ENCODE measurements at places on chromosomes 1 and 21. TPM values are rescaled to one million over a fixed set of nuclear protein-coding genes. Genes with fewer than 3 reads are reported as not detected.

SPRR1B gene
- total RNA-seq: not detected

RRAGC gene
- total RNA-seq: 16.7 TPM

C1QA gene
- not detected for total RNA-seq

PPM1J gene
- not detected for total RNA-seq

GRCh38 chr1:8443558-8444194, 125.8 kb downstream of the SLC45A1 start:
- peaks cover 26% of the 10 kb centered on the region for H3K4me1 ChIP-seq
- DNase-seq: no peak
- peaks cover 16% of the 10 kb centered on the region for H3K36me3 ChIP-seq
- no peak overlapping the region for H3K27ac ChIP-seq

DNA sequence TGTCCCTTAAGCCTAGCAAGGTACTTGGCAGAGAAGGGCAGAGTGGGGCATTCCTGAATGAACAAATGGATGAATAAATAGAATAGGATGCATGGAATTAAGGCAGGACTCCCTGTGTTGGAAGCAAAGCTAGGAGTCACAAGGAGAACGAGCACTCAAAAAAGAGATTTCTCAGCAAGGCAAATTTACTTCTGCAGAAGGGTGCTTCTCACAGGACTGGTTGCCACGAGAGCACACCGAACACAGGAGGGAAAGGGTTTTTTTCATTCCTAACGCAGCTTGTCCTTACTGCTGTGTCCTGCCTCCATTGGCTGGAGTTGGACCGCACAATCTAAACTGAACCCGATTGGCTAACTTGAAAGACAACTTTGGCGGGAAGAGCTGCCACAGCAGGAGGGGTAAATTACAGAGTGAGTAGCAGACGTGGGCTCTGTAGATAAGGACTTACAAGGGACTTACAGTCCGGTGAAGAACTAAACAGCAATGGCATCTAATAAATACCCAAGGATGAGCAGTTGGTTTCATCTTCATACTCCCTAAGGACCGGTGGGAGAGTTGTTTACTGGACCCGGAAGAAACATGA, 52.4 kb downstream of the KIF26B start:
- H3K27me3 ChIP-seq: no peaks in the 10 kb centered on the region
- H3K36me3 ChIP-seq: no peaks in the 10 kb centered on the region
- no peaks in the 10 kb centered on the region for H3K4me1 ChIP-seq
- no peak overlapping the region for H3K27ac ChIP-seq
- no peak overlapping the region for H3K4me3 ChIP-seq

- H3K4me1 ChIP-seq: no peaks in the 10 kb centered on the region
- H3K4me3 ChIP-seq: no peak overlapping the region
- no peaks in the 10 kb centered on the region for H3K27me3 ChIP-seq
Measured at GRCh38 chr1:55826381-55827080, 611.4 kb upstream of the USP24 start.

- H3K27me3 ChIP-seq: no peaks in the 10 kb centered on the region
- no peaks in the 10 kb centered on the region for H3K4me1 ChIP-seq
- peak; percentile 35 for DNase-seq
- no peak overlapping the region for H3K4me3 ChIP-seq
- H3K27ac ChIP-seq: no peak overlapping the region
Measured at GRCh38 chr1:53138991-53139884, 3.2 kb downstream of the SLC1A7 start.

DNA sequence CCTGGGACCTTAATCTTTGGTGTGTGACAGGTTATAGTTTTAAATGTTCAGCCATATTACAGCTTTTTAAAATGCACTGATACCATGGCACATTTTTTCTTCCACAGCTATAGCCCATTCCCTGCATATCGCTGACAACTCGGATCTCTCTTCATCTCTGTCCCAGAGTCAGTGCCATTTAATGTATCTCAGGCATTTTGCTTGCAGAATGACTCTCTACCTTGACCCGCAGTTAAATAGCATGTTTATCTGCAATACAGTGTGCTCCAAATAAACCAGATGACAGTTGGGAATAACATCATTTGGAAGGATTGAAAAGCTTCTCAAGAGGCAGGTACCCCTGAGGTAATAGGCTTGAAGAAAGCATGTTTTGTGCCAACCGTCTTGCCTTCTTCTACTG, 99.8 kb upstream of the USH2A start:
- H3K4me1 ChIP-seq: no peaks in the 10 kb centered on the region
- no peaks in the 10 kb centered on the region for H3K36me3 ChIP-seq
- H3K27ac ChIP-seq: no peak overlapping the region

DNA sequence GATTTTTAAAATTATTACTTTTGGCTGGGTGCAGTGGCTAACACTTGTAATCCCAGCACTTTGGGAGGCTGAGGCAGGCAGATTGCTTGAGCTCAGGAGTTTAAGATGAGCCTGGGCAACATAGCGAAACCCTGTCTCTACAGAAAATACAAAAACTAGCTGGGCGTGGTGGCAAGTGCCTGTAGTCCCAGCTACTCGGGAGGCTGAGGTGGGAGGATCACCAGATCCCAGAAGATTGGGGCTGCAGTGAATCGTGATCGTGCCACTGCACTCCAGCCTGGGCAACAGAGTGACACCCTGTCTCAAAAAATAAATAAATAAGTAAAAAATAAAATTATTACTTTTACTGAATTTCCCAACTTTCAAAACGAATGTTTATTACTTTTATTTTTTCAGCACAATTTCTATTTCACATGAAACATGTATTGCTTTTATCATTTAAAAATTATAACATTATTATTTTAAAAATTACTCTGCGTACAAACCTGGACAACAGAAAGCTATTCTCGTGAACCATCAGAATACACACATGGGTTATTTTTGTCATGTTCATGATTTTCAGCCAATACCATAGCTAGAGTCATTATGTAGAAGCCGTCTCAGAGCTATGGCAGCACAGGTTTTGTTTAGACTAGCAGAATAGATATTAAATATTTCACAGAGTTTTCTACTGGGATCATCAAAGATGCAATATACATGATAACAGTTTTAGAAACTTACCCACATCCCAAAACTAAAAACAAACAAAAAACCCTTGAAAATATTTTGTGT, 621 bp downstream of the AMPD1 start:
- H3K27ac ChIP-seq: no peak overlapping the region
- no peak for DNase-seq
- peaks cover 14% of the 10 kb centered on the region for H3K27me3 ChIP-seq
- no peaks in the 10 kb centered on the region for H3K36me3 ChIP-seq
- no peak overlapping the region for H3K4me3 ChIP-seq

DNA sequence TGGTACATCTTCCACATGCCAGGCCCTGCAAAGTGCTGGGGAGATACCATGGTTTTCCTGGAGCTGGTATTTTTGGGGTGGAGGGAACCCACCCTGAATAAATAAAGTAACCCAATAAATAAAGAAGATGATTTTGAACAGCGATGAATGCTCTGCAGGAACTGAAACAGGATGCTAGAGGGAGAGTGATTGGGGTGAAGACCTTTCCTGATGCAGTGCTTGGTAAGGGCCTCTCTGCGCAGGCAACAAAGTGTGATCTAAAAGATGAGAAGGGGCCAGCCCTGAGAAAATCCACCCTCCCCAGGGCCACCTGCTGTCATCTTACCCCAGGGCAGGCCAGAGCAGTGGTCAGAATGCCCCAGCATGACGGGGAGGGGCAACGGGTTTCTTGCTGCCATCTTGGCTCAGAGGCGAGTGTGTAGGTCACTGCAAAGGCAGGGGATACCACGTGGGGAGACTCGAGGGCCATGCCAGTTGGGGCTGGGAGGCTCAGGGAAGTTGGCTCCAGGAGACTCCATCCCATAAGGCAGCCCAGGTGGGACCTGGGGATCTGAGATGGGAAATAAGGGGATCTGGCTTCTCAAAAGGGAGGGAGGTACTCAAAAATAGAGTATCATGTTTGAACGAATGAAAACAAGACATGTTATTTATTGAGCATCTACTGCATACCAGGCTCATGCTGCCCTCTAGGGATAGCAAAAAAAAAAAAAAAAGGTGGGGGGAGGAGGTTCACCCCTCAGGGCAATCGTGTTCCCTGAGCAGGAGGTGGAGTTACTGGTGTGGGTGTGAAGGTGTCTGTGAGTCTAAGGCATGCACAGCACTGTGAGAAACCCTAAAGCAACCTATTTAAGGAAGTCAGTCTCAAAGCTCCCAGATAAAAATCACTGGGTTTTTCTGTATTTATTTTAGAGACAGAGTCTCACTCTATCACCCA, 2.8 kb downstream of the SRARP start:
- no peak overlapping the region for H3K4me3 ChIP-seq
- H3K36me3 ChIP-seq: no peaks in the 10 kb centered on the region
- H3K27ac ChIP-seq: no peak overlapping the region
- H3K27me3 ChIP-seq: peaks cover 8% of the 10 kb centered on the region
- no peak for DNase-seq
- H3K4me1 ChIP-seq: peaks cover 12% of the 10 kb centered on the region

DNA sequence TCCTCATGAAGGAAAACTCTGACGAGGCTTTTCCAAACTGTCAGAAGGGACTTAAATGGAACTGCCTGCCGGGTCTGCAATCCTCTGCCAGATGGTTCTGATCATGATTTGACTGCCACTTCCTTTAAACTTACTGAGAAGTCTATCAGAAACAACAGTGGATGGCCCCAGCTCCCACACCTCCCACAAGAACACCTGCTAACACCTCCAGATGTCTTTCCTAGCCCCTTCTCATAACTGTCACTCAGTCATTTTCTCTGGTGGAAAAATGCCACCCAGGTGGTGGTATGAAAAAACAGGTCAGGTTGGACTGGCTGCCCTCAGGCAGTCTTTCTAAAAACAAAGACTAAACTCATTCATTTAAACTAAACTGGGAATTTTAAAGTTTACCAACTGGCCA, 66.7 kb upstream of the ABCD3 start:
- peaks cover 20% of the 10 kb centered on the region for H3K27me3 ChIP-seq
- no peaks in the 10 kb centered on the region for H3K36me3 ChIP-seq
- no peak overlapping the region for H3K4me3 ChIP-seq

- H3K4me1 ChIP-seq: no peaks in the 10 kb centered on the region
- H3K36me3 ChIP-seq: no peaks in the 10 kb centered on the region
- H3K27ac ChIP-seq: no peak overlapping the region
- no peak overlapping the region for H3K4me3 ChIP-seq
- H3K27me3 ChIP-seq: no peaks in the 10 kb centered on the region
- DNase-seq: no peak
Measured at GRCh38 chr1:83024251-83024767, 974.6 kb downstream of the TTLL7 start.

- DNase-seq: no peak
- H3K4me3 ChIP-seq: no peak overlapping the region
- no peak overlapping the region for H3K27ac ChIP-seq
Measured at GRCh38 chr1:198880397-198880796, 241.6 kb downstream of the PTPRC start.

DNA sequence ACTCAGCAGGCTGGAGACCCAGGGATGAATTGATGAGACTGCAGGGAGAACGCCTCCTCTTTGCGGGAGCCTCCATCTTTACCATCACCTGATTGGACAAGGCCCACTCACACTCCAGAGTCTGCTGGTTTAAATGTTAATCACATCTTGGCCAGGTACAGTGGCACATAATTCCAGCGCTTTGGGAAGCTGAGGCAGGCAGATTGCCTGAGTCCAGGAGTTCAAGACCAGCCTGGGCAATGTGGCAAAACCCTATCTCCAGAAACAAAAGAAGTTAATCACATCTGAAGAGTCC, 121.8 kb upstream of the C1orf174 start:
- H3K4me1 ChIP-seq: no peaks in the 10 kb centered on the region
- H3K36me3 ChIP-seq: no peaks in the 10 kb centered on the region
- no peak overlapping the region for H3K27ac ChIP-seq
- H3K27me3 ChIP-seq: no peaks in the 10 kb centered on the region

DNA sequence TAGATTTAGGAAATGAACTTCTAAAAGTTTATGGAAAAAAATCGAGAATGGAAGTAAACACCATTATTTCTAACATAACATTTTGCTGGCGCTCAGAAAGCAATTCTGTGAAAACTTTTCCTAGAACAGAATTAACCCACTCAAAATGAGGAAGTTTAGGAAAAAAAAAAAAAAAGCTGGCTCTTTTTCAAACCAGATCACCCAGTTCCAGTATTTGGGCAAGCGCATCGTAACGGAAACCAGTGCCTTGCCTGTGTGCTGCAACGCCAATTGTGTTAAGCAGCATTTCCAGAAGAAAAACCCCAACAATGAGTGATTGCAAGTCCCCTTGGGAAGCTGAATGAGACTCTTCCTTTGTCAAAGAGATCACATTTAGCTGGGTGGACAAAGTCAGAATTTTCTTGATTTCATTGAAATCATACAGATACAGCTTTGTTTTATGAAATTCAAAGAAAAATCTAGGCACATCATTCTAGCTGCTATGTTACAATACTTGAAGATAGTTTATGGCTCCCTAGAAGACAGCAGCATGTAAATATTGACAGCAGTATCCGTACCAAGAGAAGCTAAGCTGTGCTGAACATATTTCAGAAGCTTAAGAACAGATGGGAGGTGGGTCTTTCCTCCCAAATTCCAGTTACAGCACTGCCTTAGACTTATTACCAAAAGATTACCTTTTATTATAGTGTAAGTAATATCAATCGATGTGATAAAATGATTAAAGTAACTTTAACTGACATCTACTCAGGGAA, 113.4 kb downstream of the ERG start:
- no peak for DNase-seq
- no peaks in the 10 kb centered on the region for H3K36me3 ChIP-seq
- H3K27me3 ChIP-seq: peaks cover 9% of the 10 kb centered on the region
- H3K4me3 ChIP-seq: no peak overlapping the region

DNA sequence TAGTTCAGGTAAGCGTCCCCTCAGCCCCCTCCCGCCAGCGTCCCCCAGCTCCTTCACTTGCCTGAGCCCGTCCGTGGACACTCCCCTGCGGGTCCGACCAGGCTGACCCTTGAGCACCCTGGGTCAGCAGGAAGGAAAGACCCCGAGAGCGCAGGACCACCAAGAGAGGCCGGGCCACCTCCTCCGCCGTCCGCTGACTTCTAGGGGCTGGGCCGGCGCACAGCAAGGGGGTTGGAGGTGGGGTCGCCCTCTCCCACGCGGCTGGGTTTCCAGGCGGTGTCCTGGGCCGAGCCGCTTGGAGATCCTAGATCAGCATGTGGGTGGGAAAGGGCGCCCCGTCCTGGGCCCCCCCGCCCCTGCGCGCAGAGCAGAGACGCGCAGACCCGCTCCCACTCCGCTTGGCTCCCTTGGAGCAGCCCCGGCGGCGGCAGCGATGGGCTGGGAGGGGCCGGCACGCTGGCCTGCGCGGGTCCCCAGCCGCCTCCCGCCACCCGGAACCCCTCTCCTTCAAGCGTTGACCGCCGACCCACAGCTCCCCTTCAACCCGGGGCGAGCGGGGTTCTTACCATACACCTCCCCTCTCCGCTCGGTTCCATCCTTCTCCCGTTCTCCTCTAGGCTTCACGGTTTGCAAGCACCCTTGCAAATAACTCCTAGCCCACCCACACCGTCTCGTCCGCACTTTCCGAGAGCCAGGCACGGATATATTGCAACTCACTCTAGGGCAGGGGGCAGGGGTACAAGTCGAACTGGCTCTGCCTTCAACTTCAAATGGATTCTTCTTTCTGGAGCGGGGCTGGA, 7.5 kb downstream of the KNCN start:
- H3K4me1 ChIP-seq: peaks cover 7% of the 10 kb centered on the region
- H3K27ac ChIP-seq: no peak overlapping the region
- H3K36me3 ChIP-seq: no peaks in the 10 kb centered on the region
- peaks cover 48% of the 10 kb centered on the region for H3K27me3 ChIP-seq
- DNase-seq: no peak

GRCh38 chr1:70993798-70994197, 53.8 kb downstream of the PTGER3 start:
- no peak for DNase-seq
- peaks cover 7% of the 10 kb centered on the region for H3K27me3 ChIP-seq
- H3K27ac ChIP-seq: no peak overlapping the region

- H3K4me1 ChIP-seq: no peaks in the 10 kb centered on the region
- H3K36me3 ChIP-seq: no peaks in the 10 kb centered on the region
- no peaks in the 10 kb centered on the region for H3K27me3 ChIP-seq
- no peak for DNase-seq
- H3K4me3 ChIP-seq: no peak overlapping the region
Measured at GRCh38 chr1:18417316-18418269, 63.1 kb upstream of the KLHDC7A start.
